ENCODE measurements at places on chromosomes 2 and 18. TPM values are rescaled to one million over a fixed set of nuclear protein-coding genes. Genes with fewer than 3 reads are reported as not detected.

Gene LYPD6B
- total RNA-seq, result not detected

Gene CRYGA
- total RNA-seq, result not detected

Gene TNFRSF11A
- 9.7 TPM for total RNA-seq

Gene GAREM2
- total RNA-seq, result 4.5 TPM

Gene SLC19A3
- total RNA-seq, result not detected

Gene SKOR2
- total RNA-seq, result not detected

Gene EGR4
- 0.09 TPM for total RNA-seq

Gene RESP18
- not detected for total RNA-seq

Gene ABHD1
- 0.29 TPM for total RNA-seq

Gene ASB18
- not detected for total RNA-seq

Gene EHBP1
- total RNA-seq, result 29.5 TPM

Gene CYP26B1
- not detected for total RNA-seq

Gene CFC1
- total RNA-seq, result not detected

Gene ADRA2B
- total RNA-seq, result 0.09 TPM

Gene NT5C1B
- not detected for total RNA-seq

Gene CCDC178
- total RNA-seq, result not detected

Gene SERPINB11
- total RNA-seq, result not detected

Gene C18orf63
- not detected for total RNA-seq

Gene PARD3B
- not detected for total RNA-seq

Gene KLHL29
- total RNA-seq, result 0.12 TPM

Gene MAL
- total RNA-seq, result 54.6 TPM

Gene AOX1
- 0.20 TPM for total RNA-seq

Gene PLA2R1
- total RNA-seq, result not detected

Gene ORC2
- 54.8 TPM for total RNA-seq

Gene RAB17
- not detected for total RNA-seq

Gene SCN9A
- total RNA-seq, result not detected

Gene TMEM150A
- 0.91 TPM for total RNA-seq

Gene LCT
- total RNA-seq, result 0.41 TPM

Gene TMEM163
- 2.1 TPM for total RNA-seq

Gene MYO3B
- 0.23 TPM for total RNA-seq

Gene PDE1A
- not detected for total RNA-seq

Gene SGPP2
- total RNA-seq, result 4.0 TPM

Gene ELAC1
- 10.3 TPM for total RNA-seq

Gene IL1RL1
- total RNA-seq, result 0.09 TPM

Gene DNAH6
- total RNA-seq, result 0.85 TPM

Gene SUCLG1
- total RNA-seq, result 72.3 TPM

Gene SPR
- total RNA-seq, result 3.1 TPM

Gene AGAP1
- total RNA-seq, result 0.75 TPM

Gene OTX1
- 0.58 TPM for total RNA-seq

Gene ARHGEF4
- 0.41 TPM for total RNA-seq

Gene ALPI
- total RNA-seq, result not detected

Data from activated CD8-positive, alpha-beta memory T cell treated with anti-CD3 and anti-CD28 coated beads, Interleukin-2, amount 10 ng/mL, durations not matched to agents 7 days and 5 days (primary cell).